ENCODE measurements at places on chromosomes 1 and 21.
A peak's percentile ranks its signal among the peaks of the same experiment; 100 is the strongest.

DNA sequence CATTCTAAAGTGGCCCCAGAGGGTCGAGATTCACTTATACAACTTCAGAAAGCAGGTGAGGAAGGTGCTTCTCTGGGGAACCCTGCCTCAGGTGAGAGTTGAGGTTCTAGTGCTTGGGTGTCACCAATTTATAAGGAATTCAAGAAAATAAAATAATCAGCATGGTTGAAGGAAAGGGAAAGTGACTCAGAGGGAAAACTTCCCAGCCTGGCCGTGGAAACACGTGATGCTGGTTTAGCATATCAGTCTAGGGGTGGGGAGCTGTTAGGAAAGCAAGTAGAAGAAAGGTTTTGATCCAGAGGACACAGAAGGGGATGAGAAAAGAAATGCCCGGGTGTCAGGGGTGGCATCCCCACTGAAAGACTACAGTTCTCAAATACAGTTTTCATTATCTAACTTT, 37.7 kb upstream of the TMEM125 start:
- no peak for DNase-seq

GRCh38 chr1:22955146-22955545, 17.5 kb downstream of the LACTBL1 start:
- DNase-seq: no peak

GRCh38 chr1:68372487-68372886, 77.3 kb downstream of the RPE65 start:
- no peak for DNase-seq

DNA sequence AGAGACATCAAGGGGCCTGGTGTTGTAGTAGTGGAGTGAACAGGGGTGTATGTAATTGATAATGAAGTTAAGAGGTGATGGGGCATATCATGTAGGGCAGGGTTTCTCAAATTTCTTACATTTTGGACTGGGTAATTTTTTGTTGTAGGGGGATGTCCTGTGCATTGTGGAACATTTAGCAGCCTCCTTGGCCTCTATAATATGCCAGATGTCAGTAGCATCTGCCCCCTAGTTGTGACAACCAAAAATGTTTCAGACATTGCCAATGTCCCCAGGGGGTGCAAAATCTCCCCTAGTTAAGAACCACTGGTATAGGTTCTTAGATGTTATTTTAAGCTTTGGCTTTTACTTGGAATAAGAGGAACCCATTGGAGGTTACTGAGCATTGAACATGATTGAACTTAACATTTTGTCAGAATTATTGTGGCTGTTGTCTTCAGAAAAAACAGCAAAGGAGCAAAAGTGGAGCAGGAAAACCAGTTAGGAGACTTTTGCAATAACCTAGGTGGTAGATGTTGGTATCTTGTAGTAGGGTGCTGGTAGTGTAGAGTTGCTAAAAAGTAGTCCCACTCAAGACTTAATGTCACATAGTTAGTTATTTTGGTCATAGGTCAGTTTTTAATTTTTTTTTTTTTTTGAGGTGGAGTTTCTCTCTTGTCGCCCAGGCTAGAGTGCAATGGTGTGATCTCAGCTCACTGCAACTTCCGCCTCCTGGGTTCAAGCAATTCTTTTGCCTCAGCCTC, 6.2 kb downstream of the ZNF326 start:
- DNase-seq: no peak

DNA sequence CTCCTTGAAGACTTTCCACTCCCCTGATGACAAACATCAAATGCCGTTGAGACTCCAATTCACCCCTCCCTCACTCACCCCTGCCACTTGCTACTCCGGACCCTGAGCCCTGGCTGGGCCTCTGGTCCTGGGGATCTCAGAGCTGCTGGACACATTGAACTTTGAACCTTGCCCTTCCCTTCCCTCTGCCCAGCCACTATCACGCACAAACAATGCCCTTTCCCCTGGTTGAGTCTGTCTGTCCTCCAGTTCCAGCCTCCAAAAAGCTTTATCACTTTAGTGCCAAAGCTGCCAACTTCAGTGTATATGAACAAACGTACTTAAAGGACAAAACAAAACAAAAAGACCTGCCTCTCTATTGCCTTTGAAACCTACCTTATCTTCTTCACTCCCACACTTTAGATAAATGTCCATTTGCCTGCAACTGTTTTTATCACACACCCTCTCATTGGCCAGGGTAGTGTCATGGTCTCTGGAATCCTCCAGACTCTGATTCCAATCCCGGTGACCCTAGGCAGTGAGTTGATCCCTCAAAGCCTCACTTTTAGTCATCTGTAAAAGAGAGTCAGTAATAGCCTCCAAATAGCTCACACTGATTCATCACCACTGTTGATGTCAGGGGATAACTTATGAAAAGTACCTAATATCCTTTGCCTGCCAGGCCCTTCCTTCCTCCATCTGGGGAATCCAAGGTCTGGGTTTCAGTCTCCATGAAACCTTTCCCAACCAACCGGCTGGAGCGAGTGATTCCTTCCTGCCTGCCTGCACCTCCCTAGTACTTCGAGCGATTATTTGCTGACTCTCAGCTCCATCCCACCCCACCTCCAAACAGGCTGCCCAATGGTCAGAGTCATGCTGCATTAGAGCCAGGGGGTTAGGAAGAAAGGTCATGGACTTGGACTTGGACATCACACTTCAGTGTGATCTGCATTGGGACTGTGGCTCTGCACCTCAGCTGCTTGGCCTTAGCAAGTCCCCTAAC, 15.9 kb upstream of the SPOCD1 start:
- no peak for DNase-seq

GRCh38 chr1:153527023-153527682, 8.6 kb downstream of the S100A6 start:
- no peak for DNase-seq

DNA sequence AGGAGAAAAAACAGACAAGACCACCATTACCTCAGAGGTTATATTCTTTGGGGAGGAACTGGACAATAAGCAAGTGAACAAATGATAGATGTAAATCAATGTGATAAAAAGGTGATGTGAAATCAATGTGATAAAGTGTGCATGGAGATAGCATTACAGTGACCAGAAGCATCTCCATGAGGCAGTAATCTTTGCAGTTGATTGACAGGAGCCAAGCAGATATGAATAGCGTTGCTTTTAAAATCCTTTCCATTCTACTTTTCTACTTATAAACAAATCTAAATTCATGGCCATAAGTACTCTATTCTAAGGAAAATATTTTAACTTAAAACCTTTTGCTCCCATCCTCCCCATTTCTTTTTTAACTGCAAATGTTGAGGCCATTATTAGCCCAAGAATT, 2.8 kb upstream of the H3-3A start:
- DNase-seq: no peak

DNA sequence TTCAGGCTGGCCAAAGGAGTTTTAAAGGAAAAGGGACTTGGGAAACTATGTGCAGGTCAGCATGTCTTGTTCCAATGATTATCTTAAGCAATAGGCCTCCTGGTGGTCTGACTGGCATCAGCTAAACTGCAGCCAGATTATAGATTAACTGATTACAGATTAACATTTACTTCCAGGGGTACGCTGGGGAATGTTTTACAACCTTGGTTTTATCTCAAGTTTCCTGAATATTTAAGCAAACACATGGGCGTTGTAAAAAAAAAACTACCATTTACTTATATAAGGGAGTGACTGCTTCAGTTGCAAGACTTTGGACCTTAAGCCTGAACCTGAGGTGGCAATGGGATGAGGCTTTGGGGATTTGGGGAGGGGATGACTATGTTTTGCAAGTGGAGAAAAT, 600.6 kb upstream of the B3GALT2 start:
- no peak for DNase-seq

- DNase-seq: no peak
Measured at GRCh38 chr1:155062702-155063411, 683 bp upstream of the EFNA4 start.

GRCh38 chr1:2555634-2556276, 416 bp upstream of the TNFRSF14 start:
- peak; percentile 28 for DNase-seq

- no peak for DNase-seq
Measured at GRCh38 chr1:33130297-33130696, 49.3 kb downstream of the AZIN2 start.

DNA sequence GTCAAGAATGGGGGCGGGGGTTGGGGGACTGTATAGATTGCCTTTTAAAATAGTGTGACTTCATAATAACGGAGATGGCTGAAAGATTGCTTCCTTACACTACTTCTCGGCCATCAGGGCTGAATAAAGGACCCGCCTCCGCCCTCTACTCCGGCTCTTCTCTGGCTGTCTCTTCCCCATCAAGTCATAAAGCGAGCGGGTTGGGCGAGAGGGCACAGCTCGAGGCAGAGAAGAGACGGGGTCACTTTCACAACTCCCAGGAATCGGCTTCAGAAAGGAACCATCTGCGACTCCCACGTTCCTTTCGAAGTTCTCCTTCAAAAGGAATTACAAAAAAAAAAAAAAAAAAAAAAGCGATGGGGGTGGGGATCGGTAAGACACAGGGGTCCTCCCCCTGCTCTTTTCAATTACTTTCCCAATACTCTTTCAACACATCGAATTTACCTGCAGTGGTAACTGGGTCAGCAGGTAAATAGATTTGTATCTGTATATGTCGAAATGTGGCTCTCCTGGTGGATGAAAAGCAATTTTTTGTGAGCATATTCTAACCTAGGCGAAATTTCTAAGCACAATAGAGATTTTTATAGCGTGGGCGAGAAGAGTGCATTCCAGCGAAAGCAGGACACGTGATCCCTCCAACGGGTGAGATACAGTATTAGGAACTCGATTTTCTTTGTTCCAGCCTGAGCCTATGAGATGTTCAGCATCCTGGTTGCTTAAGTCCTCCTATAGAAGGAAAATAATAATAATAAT, 2.0 kb downstream of the LRRC7 start:
- DNase-seq: no peak

DNA sequence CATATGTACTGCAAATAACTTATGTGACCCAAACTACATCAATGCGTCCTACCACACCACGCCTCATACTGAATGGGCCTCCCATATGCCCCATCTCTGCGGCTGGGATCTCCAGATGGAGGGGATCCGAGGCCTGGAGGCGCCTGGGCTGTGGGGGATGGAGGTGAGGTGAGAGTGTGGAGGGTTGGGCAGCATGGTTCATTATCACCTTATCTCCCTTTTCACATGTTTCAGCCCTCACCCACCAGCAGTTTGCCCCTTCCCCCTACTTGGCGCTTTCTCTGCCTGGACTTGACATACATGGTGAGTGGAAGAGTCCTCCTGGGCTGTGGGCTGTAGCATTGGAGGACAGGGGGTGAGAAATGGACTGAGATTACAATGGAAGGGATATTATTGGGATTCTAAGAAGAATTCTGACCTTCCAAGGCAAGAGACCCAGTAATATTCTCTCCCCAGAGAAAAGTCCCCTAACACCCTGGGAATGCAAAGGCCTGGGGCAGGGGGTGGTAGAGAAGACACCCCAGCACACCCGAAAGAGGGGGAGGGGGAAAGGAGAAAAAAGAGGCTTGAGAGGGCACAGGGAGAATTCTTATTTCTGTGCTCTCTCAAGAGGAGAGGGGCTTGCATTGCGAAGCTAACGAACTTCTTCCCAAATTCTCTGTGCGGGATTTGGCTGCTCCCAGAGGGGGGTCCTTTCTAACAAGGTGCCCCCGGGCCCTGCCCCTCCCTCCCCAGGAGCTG, 61.4 kb downstream of the MEF2D start:
- DNase-seq: no peak

- no peak for DNase-seq
Measured at GRCh38 chr1:156949127-156949526, 28.7 kb downstream of the LRRC71 start.

- DNase-seq: no peak
Measured at GRCh38 chr1:52059321-52059720, 3.2 kb downstream of the BTF3L4 start.

GRCh38 chr1:179169616-179170467, 59.6 kb downstream of the ABL2 start:
- no peak for DNase-seq

DNA sequence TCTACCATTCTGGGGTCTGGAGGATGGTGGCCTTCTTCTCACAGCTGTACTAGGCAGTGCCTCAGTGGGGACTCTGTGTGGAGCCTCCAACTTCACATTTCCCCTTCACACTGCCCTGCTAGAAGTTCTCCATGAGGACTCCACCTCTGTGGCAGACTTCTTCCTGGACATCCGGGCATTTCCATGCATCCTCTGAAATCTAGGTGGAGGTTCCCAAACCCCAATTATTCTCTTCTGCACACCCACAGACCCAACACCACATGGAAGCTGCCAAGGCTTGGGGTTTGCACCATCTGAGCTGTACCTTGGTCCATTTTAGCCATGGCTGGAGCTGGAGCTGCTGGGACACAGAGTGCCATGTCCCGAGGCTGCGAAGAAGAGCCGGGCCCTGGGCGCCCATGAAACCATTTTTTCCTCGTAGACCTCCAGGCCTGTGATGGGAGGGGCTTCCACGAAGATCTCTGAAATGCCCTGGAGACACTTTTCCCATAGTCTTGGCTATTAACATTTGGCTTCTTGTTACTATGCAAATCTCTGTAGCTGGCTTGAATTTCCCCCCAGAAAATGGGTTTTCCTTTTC, 170.5 kb downstream of the FOXD2 start:
- no peak for DNase-seq
